Fibroblast of lung (primary cell): ENCODE measurements at places on chromosomes 1 and 21.

- no peak for DNase-seq
These were observed 52.6 kb downstream of the FOXO6 start for GRCh38 chr1:41413748-41414281.

DNA sequence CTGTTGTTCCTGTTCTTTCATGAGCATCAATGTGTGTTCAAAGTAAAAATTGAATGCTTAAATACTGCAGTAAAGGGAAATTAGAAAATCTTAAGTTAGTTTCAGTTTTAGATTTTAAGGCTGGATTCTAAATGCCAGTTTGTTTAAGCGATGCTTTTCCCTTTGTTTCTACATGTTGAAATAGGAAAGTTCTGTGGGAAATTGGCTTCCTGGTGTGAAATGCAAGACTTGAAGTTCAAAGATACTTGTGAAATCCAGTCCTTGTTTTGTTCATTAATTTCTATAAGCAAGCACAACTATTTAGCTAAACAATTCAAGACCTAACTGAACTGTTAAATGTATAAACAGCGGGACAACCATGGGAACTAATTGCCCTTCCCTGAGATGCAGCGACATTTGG, 149.1 kb downstream of the LYPLAL1 start:
- DNase-seq = no peak

GRCh38 chr1:205792481-205792881, 17.2 kb upstream of the RAB29 start:
- DNase-seq = no peak

GRCh38 chr21:43877936-43878575, 13.0 kb downstream of the AGPAT3 start:
- no peak for DNase-seq

- no peak for DNase-seq
These were observed 52.7 kb downstream of the VWA5B1 start for GRCh38 chr1:20343149-20343937.

GRCh38 chr21:38379147-38379546, 119.1 kb downstream of the ERG start:
- no peak for DNase-seq

DNA sequence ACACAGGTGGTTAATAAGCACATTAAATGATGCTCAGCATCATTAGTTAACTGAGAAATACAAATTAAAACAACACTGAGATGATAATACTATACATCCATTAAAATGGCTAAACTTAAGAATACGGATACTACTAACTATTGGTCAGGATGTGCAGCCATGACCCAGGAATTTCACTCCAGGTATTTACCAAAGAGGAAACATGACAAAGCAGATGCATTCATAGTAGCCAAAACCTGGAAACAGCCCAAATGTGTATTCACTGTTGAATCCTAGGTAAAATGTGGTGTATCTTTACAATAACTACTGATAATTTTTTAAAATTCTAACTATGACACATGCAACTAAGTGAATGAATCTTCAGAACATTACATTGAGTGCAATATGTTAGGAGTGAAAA, 73.0 kb downstream of the PTPRC start:
- no peak for DNase-seq

- no peak for DNase-seq
These were observed 51.1 kb upstream of the CTTNBP2NL start for GRCh38 chr1:112344754-112345423.

- no peak for DNase-seq
These were observed 7.1 kb downstream of the PERM1 start for GRCh38 chr1:974687-975328.

GRCh38 chr1:221335161-221336101, 406.5 kb downstream of the DUSP10 start:
- DNase-seq = peak; percentile 92

DNA sequence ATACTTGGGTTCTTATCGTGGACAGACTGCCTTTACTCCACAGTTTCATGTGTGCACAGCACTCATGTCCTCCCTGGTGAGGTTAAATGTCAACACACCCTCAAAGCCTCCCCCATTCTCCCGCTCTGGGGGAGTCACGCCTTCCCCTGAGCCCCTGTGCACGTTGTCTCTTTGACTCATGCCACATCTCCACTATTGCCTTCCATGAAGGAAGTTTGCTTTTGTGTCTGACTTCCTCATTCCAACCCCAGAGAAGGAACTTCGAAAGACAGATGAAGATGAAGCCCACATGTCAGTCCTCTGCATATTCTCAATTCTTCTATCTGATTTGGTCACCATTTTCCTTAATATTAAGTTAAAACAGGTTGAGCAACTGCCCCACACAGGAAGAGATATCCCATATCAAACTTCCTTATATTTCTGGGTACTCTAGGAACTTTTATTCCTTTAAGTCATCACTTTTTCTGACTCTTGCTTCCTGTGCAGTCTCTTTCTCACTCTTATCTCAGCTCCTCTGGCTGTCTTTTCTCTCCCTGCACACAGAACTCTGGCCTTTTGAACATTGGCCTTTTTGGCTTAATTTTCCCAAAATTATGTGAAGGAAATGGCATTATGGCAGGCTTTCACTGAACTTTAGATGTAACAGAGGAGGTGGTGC, 41.5 kb downstream of the C4BPA start:
- no peak for DNase-seq

DNA sequence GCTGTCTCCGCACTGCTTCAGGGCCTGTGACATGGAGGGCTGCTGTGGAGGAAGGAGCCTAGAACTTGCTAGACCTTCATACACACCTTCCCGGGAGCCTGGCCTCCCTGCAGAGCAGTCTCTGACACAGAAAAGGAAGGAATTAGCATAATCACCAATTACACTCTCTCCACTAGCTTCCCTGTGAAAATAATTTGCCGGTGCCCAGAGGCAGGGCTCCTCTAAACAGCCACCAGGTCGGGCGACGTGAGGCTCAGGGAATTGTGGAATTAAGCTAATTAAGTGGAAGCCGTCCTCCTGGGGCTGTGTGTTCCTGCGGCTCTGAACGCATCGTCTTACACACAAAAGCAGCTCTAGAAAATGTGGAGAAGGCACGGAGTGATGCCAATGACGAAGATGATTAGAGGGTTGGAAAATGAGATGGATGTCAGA, 82.6 kb downstream of the NENF start:
- DNase-seq = no peak

GRCh38 chr21:25453524-25453923, 153.8 kb downstream of the MRPL39 start:
- DNase-seq = no peak

- DNase-seq = peak; percentile 94
These were observed 68.9 kb downstream of the CDC7 start for GRCh38 chr1:91569411-91570119.

DNA sequence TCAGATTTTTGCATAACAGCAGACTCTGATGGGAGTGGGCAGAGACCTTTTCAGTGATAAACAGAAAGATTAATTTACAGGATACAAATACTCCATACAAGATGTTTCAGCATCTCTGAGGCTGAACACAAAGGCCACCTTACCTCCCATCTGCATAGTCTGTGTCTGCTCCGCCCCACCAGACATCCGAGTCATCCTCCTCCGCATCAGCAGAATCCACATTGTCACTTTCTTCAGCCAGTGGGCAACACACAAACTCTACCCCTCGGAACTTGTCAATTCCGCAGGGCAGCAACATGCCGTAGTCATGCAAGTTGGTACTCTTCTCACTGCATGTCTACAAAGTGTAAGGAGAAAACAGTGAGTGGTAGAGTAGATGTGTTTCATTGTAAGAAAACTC, 119.7 kb downstream of the APP start:
- DNase-seq = no peak

DNA sequence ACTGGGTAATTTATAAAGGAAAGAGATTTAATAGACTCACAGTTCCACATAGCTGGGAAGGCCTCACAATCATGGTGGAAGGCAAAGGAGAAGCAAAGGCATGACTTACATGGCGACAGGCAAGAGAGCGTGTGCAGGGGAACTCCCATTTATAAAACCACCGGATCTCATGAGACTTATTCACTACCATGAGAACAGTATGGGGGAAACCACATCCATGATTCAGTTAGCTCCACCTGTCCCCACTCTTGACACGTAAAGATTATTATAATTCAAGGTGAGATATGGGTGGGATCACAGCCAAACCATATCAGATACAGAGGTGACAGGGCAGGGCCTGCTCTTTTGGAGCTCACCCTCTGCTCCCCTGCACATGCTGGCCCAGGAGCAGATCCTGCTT, 31.4 kb upstream of the TMEM61 start:
- DNase-seq = no peak

GRCh38 chr1:114530224-114530623, 19.2 kb upstream of the TRIM33 start:
- DNase-seq = no peak

DNA sequence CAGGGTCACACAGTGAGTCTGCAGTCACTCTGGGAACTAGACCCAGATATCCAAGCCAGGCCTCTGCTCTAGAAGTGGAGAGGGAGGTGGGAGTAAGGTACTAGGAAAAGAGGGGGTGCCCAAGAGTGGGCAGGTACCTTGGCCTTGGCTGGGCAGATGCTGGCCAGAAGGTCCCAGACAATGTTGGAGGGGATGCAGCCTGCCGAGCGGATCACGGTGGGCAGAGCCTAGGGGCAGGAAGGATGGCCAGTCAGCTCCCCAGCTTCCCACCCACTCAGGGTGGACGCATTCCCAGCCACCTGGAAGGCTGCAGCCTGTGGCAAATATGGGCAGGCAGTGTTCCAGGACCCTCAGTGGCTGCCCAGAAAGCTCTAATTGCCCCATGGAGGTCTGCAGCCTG, 23.3 kb downstream of the SPOCD1 start:
- DNase-seq = no peak

DNA sequence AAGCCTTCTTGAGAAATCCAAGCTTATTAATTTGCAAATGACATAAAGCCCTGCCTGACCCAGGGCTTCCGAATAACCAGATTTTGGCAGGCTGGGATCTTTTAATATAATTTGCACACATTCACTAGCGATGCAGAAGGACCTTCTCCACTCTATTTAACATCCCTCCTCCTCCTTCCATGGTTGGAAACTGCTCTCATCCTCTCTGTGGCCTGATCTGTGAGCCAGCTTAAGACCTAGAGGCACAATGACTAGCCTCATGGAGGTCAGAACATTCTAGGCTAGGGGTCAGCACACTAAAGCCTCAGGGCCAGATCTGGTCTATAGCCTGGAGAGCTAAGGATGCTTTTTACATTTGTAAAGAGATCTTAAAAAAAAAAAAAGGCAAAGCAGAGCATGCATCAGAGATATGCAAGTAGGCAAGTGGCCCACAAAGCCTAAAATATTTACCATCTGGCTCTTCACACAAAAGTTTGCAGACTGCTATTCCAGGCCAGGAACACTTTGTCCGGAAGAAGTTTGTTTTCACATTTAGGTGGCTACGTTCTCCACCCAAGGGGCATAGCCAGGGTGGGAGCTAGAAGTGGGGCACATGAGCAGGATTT, 138.2 kb upstream of the HMGB4 start:
- no peak for DNase-seq

- DNase-seq = no peak
These were observed 8.9 kb downstream of the CHI3L2 start for GRCh38 chr1:111236379-111236778.

DNA sequence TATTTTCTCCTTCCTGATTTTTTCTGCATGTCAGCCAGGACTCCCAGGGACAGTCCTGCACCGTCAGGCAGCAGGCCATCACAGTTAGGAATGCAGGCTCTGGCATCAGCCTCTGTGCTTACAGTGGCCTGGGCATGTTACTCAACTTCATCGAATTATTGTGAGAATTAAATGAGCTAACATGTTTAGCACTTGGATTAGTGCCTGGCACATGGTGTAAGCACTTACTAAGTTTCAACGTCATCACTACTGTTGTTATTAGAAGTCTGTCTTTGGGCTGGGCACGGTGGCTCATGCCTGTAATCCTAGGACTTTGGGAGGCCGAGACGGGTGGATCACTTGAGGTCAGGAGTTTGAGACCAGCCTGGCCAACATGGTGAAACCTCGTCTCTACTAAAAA, 45.1 kb downstream of the SCCPDH start:
- DNase-seq = peak; percentile 99

DNA sequence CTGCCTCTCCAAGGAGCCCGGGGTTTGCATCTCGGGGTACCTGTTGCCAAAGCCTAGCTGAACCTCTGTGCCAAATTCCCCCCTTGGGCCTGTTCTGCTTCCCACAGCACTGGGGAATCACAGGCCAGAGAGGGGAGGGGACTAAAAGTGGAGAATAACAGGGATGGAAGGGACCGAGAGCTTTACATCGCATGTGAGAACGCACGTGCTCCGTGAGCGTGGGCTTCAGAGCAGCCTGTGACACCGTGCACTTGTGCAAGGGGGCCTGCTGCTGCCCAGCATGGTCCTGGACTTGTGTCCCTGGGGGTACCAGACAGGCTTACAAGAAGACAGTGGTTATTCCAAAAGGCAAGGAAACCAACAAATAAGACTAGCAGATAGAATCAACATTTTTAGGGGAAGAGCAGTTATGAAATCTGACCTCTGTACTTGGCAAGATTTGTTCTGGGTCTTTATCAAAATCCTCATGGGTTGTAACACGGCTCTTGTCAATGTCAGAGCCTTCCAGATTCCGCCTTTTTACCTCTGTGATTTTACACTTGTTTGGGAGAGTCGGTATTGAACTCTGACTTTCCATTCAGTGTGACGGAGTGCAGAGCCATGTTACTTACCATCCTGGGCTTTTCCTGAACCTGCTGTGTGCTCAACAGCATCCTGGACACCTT, 36.2 kb upstream of the TNFRSF1B start:
- no peak for DNase-seq

DNA sequence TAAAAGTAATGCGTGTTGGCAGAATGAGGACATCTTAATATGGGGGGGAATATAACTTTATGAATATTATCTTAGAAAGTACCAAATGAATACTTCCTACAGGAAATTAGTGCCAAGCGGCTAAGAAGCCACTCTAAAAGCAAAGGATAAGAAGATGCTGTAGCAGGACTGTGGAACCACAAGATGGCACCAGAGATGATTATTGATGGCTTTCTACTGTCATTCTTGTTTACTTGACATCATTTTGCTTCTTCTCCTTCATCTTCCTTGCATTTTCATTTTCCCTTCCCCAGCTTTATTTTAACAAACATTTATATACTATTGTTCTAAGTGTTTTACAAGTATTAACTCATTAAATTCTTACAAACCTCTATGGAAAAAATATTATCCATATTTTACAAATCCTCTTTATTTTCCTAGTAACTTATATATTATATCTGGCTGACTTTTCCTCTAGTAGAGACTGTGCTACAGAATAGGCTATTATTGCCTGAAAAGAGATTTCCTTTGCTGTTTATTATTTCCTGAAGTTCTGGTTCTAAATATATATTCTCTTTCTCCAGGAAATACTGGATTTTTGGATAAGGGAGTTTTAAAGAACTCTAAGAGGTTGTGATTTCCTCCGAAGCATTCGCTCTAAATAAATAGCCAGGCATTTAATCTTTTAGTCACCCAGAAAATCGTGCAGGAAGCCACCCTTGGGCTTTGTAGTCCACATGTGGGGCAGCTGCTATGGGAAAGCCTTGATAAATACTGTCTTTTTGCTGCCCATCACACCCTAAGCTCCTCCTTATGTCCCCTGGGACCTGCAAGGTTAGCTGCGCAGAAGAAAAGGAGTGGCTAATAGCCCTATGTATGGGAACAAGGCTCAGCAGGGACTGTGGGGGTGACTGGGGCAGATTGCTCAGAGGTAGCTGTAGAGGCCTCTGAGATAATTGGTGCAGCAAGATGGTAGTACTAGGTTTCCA, 69.8 kb downstream of the TPR start:
- DNase-seq = peak; percentile 19
